ENCODE measurements at places on chromosomes 11 and 22. TPM values are rescaled to one million over a fixed set of nuclear protein-coding genes. Genes with fewer than 3 reads are reported as not detected.

DNA sequence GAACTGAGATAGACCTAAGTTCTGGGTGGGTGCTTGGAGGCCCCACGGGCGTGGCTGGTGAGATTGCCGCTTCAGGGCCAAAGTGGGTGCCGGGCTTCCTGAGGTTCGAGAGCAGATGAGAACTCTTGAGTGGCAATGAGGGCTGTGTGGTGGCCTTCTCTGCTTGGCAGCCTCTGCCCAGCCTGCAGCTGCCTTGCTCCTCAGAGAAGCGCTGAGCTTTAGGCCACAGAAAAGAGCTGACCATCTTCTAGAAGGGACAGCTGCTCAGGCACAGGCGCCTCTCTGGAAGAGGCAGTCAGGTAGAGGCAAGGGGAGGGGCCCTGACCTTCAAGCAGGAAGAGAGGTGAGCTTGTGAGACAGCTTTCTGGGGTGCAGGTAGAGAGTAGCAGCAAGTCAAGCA is 72.8 kb downstream of the MED15 start:
- no peak for DNase-seq

NPAS4 gene
- not detected for total RNA-seq

DNA sequence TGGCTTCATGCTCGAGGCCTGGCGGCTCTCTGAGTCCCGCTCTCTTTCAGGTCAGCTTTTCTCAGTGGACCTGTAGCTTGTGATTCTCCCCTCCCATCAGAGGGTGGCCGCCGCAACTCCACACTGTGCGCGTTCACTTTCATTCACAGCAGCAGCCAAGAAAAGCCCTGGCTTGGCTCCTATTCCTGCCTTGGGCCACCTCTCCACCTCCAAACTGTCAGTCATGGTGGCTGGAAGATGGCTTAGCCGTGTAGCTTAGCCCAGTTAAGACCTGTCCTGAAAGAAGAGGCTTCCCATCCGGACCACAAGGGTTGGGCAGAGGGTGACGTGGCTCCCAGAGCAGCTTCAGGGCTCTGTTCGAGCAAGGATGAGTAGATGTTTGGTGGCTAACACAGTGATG is 125.5 kb downstream of the TBC1D22A start:
- peak; percentile 45 for DNase-seq

PRG3 gene
- not detected for total RNA-seq

FGF19 gene
- total RNA-seq = not detected

GP1BB gene
- 15.7 TPM for total RNA-seq

ARCN1 gene
- 70.3 TPM for total RNA-seq

GRCh38 chr11:38924644-38925043 is 2326.6 kb upstream of the RAG2 start:
- no peak for DNase-seq

GRCh38 chr11:89327885-89328284 is 150.2 kb downstream of the TYR start:
- DNase-seq = no peak

ASCL2 gene
- total RNA-seq = 18.0 TPM

- no peak for DNase-seq
Measured at GRCh38 chr22:23862103-23862502, 4.4 kb downstream of the SLC2A11 start.

OR51E2 gene
- not detected for total RNA-seq

DNA sequence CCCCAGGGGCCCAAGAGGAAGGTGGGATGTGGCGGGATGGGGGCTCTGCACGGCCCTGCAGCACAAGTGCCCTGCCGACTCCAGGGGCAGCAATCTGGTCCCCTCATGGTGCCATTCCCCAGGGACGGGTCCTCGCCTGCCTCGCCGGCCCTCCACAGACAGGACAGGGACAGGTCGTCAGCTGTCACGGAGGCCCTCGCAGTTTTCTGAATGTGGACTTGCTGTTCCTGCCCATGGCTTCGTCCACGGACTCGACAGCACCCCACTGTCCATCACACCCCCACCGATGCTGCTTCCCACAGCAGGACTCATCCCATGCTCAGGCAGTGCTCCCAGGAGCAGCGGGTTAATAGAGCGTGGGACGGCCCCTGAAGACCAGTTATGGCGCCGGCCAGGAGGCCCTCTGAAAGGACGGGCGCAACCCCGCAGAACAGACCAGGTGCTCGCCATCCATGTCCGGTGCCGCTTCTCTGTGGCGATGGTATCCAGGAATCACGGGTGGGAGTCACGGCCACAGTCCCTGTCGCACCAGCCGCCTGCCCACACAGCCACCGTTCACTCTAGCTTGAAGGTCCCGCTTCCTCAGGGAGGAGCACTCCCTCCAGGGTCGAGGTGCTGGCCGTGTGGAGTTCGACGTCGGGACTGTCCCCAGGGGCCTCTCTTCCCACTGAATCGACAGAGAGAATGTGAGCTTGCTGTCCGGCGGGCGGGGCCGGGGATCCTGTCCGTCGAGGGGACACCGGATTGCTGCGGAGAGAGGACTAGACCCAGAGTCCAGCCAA is 18.5 kb upstream of the MUC2 start:
- no peak for DNase-seq

MS4A4A gene
- total RNA-seq = 4.8 TPM

DNA sequence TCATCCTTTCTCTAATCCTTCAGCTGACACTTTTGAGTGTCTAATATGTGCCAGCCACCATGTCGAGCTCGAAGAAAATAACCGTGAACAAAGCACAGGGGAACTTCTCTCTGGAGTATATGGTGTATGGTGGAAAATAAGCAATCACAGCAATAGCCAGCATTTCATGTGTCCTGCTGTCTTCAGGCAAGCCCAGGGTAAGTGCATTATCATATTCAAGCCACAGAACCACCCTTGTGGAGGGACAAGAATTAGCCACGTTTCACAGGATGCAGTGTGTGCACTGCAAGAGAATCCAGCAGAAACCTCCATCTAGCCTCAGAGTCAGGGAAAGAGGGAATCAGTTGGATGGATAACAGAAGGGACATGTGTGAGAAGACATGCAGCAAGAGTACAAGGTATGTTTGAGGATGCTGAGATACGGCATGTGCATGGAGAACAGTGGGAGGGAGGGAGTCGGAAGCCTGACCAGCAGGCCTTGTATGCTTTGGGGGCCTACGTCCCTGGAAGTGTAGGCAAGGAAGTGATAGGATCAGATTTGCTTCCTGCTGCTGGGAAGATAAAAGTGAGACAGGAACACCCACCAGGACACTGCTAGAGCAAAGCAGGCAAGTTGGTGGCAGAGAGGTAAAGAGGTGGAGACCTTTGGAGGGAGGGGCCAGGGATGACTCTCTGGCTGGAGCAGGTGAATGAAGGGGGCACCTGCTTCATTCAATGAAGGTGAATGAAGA is 14.7 kb upstream of the GNAZ start:
- no peak for DNase-seq

DNA sequence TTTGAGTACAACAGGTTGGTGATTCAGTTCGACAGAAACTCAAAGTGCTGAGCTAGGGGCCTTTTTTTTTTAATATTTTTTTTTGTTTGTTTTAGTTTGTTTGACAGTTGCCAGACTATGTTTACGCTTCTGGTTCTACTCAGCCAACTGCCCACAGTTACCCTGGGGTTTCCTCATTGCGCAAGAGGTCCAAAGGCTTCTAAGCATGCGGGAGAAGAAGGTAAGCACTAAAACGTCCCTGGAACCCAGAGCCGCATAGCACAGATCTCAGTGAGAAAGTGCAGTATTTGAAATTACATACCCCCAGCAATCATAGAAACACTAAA is 649 bp downstream of the PRRG4 start:
- no peak for DNase-seq

TLCD5 gene
- total RNA-seq = 2.3 TPM

Measured in suprapubic skin (tissue), 4 donors.